ENCODE measurements at places on chromosomes 2 and 18. TPM values are rescaled to one million over a fixed set of nuclear protein-coding genes. Genes with fewer than 3 reads are reported as not detected.

The IL36A gene
- total RNA-seq = not detected

GRCh38 chr2:18154259-18154658, 275.8 kb downstream of the KCNS3 start:
- DNase-seq = no peak

GRCh38 chr2:55922291-55922907, 1.2 kb downstream of the EFEMP1 start:
- DNase-seq = no peak

The RAB27B gene
- total RNA-seq = 0.62 TPM

DNA sequence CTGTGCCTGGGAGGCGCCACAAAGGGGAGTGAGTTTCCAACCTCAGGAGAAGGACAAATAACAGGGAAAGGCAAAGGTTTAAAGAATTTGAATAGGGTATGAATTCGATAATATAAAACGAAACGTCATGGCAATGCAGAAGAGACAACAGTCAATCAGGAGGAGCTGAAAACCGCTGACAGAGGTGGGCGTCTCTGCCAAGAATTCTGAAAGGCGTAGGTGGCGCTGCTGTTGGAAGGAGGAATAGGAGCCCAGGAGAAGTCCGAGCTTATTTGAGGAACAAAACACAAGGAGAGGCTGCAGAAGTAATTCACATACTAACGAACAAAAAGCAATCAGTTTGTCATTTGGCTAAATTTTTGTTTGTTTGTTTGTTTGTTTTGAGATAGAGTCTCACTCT, 485.8 kb upstream of the POU3F3 start:
- no peak for DNase-seq

The APCDD1 gene
- 43.1 TPM for total RNA-seq

GRCh38 chr2:217101972-217102371, 242.1 kb upstream of the TNP1 start:
- DNase-seq = no peak

GRCh38 chr2:2846332-2847208, 515.5 kb upstream of the MYT1L start:
- DNase-seq = no peak

The CDH7 gene
- 33.5 TPM for total RNA-seq

DNA sequence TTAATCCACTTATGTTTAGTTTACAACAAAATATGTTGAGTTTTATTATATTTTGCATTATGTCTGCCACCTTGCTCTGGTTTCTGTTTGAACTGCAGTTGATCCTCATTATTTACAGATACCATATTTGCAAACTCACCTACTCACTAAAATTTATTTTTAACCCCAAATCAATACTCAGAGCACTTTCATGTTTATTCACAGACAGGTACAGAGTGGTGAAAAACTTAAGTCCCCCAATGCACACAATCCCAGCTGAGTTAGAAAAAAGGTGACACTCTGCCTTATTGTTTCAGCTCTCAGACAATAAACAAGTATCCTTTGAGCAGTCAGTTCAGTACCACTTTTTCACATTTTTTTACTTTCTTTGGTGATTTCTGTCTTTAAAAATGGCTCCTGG, 13.7 kb downstream of the GCG start:
- no peak for DNase-seq

The ACTG2 gene
- 4.4 TPM for total RNA-seq

DNA sequence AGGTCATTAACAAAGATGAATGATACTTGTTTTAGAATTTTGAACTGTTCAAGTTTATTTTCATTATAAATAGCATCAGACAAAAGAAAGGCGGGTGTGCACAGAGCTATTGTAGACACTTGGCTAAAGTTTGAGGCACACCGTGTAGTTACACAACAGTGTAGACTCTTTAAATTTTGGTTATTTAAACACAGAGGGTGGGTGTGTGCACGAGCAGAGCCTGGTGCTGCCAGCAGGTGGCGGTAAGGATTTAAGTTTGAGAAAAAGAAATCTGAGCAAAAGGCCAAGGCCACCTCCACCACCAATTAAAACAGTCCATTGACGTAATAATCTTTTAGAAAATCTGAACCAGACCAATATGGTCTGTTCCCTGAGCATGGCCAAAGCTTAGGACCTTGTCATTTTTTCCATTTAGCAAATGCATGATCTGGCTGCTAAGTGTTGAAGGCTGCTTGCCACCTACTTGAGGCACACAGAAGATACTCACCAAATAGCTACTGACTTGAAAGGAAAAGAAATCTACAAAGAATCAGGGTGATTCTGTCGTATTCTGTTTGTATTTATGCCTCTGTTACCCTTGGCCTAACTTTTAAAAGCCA, 14.3 kb downstream of the COPS7B start:
- no peak for DNase-seq

DNA sequence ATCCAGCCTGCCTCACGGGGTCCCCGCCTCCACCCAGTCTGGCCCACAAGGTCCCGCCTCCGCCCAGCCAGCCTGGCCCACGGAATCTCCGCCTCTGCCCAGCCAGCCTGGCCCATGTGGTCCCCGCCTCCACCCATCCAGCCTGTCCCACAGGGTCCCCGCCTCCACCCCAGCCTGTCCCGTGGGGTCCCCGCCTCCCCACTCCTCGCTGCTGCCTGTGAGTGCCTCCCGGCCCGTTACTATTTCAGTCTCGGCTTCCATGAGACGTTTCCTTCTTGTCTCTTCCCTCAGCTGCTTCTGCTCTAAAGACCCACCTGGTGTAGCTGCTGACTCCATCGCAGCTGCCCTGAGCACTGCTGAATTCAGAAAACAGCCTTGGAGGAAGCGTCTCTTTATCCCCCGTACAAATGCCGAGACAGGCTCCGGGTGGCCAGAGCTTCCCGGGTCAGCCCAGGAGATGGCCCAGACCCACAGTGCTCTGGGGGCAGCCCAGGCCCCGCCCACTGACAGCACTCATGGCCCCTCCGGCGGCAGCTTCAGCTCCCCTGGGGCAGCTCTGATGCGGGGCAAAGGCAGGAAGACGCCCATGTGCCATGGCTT, 69.8 kb downstream of the NFATC1 start:
- no peak for DNase-seq

DNA sequence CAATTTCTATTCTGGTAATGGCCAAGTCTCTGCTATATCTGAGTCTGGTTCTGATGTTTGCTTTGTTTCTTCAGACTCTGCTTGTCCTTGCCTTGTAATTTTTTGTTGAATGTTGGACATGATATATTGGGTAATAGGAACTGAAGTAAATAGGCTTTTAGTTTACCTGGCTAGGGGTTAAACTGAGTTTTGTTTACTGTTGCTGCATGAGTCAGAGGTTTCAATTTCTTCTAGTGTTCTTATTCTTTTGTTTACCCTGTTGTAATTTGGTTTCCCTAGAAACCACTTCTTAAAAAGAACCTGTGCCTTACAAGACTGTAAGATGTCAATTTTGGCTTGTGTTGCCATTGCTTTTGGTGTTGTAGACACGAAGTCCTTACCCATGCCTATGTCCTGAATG, 285.0 kb upstream of the KCNH7 start:
- DNase-seq = no peak

The PRKCE gene
- 30.5 TPM for total RNA-seq

DNA sequence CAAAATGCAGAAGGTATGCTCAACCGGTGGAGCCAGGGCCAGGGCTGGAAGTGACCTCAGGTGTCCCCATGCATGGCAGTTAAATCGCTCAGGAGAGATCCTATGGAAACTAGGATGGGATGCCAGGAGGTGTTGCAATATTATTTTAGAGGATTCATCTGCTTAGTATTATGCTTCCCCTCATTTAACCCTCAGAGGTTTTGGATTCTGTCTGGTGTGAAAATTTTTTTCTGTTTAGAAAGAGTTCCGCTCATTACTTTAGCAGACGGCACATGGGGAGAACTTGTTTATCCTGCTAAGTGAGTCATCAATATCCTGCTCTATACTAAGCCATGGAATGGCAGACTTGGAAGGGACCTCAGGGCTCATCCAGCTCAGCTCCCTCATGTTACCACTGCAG, 42.5 kb downstream of the TRIB2 start:
- no peak for DNase-seq

- no peak for DNase-seq
These were observed 55.5 kb downstream of the MARCHF4 start for GRCh38 chr2:216316743-216317142.

DNA sequence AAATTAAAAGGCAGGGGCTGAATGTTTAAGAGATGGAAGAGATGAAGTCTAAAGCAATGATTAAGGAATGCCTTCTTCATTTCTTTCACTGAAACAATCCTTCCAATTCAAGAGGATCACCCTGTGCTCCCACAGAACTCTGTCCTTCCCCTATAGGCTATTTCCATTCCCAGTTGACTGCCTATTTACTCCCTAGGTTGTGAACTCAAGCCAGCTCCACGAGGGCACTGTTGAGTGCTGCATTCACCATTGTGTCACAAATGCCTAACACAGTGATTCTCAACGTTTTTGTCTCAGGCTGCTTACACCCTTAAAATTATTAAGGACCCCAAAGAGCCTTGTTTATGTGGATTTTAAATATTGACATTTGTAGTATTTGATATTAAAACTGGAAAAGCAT, 112.4 kb downstream of the AOX1 start:
- no peak for DNase-seq

The SPAST gene
- total RNA-seq = 21.2 TPM

- DNase-seq = no peak
These were observed 7.8 kb upstream of the POMC start for GRCh38 chr2:25176138-25176537.

The RGPD6 gene
- 34.8 TPM for total RNA-seq

The BCL2 gene
- 47.3 TPM for total RNA-seq
